NCI-H1436 (cell line): ENCODE measurements at places on chromosomes 6 and 20.

GRCh38 chr20:48600470-48600945, 227.3 kb downstream of the PREX1 start:
- no peak for DNase-seq

DNA sequence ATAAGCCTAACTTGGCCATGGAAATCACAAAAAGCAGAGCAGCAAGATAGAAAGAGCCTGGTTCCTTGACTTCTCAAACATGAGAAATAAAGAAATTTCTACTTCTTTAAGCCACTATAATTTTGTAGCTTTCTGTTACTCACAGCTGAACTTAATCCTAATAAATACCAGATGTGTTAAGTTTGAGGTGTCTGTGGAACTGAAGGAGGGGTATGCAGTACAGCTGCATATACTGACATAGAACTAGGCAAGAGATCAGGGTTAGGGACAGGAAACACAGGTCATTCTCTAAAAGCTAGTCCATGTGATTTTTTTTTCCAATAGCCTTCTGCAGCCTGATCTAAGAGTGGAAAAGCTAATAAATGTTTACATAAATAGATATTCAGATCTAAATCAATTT, 123.9 kb downstream of the COL12A1 start:
- no peak for DNase-seq

DNA sequence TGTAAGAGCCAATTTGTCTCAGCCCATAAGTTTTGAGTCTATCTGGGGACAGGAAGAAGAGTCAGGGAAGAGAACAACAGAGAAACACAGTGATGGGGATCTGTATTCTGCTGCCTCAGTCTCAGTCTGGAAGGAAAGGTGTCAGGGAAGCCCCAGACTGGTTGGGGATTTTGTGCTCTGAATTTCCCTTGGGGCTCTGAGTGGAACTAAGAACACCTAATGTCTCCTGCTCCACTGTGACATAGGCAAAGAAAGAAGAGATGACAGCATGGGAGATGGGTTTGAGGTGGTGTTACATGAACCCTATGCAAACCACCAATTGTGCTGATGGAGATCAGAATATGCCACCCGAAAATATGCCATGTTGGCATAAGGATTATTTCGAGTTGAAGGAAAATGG, 139.5 kb upstream of the MYLIP start:
- no peak for DNase-seq

DNA sequence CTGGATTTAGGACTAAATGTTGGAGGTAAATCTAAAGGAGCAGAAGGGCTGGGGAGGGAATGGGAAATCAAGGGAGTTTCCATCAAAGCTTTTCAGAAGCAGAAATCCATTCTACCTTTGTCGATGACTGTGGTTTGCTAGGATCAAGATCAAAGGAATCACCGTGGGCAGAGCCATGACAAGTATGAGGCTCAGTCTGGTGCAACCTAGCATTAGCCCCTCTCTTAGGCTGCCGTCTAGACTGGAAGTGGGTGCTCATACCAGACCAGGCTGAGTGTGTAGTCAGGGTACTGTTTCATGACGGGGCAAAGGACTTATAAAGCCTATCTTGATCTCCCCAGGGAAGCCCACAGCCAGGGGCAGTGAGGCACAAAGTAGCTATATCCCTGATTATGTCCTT, 120.5 kb downstream of the BMP2 start:
- no peak for DNase-seq

- no peak for DNase-seq
Measured at GRCh38 chr6:131645846-131646245, 8.7 kb downstream of the ENPP3 start.

- DNase-seq = peak; percentile 92
Measured at GRCh38 chr20:33554914-33555420, 65.1 kb downstream of the CBFA2T2 start.

GRCh38 chr6:38350942-38351341, 288.8 kb downstream of the BTBD9 start:
- no peak for DNase-seq

GRCh38 chr6:118708744-118709143, 57.4 kb upstream of the CEP85L start:
- no peak for DNase-seq

GRCh38 chr6:84967389-84967788, 203.0 kb upstream of the TBX18 start:
- DNase-seq = no peak

DNA sequence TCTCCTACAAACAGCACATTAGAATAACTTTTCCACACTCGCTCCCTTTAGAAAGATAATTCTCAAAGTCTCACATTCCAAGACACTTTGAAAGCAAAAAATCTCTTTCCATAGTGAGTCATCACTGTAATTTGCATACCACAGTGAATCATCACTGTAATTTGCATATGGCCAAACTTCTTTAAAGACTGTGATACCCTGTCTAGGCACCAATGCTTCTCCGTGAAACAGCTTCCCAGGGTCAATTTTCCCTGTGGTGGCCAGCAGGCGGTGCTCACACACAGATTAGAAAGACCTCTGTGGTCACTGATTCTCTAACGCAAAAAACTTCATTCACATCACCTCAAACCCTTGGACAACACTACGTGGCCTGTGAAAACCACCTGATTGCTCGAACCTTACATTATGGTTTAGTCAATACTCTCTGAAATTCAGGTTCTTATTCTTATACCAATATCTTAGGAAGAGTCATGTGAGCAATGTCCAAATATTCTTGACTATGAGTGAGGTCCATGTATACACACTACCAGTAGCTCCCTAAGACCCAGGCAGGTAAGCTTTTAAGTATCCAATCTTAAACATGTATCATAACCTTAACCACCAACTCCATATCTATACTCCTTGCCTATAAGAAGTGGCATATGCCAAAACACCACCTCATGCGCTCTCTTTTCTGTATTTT, 78.5 kb upstream of the PHACTR1 start:
- peak; percentile 33 for DNase-seq

- no peak for DNase-seq
Measured at GRCh38 chr20:48769069-48769983, 58.5 kb downstream of the PREX1 start.

- DNase-seq = no peak
Measured at GRCh38 chr20:17655865-17656479, 26.1 kb downstream of the RRBP1 start.

DNA sequence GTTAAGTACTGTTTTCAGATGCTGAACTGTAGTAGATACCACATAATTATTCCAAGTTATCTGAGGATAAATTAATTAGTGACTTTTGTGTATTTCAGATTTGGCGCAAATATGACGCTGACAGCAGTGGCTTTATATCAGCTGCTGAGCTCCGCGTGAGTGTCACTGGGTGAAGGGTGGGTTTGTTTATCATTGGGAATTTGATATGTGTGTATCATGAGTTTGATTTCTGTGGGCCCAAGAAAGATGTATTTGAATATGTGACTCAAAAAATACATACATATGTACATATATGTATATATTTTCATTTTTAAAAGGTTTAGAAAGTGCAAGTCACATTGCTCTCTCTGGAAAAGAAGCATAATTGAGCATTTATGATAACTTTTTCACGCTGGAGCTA, 17.4 kb downstream of the SCGN start:
- no peak for DNase-seq

- DNase-seq = no peak
Measured at GRCh38 chr6:163288066-163288465, 126.5 kb upstream of the QKI start.

GRCh38 chr20:63379296-63379695, 18.1 kb upstream of the CHRNA4 start:
- no peak for DNase-seq

DNA sequence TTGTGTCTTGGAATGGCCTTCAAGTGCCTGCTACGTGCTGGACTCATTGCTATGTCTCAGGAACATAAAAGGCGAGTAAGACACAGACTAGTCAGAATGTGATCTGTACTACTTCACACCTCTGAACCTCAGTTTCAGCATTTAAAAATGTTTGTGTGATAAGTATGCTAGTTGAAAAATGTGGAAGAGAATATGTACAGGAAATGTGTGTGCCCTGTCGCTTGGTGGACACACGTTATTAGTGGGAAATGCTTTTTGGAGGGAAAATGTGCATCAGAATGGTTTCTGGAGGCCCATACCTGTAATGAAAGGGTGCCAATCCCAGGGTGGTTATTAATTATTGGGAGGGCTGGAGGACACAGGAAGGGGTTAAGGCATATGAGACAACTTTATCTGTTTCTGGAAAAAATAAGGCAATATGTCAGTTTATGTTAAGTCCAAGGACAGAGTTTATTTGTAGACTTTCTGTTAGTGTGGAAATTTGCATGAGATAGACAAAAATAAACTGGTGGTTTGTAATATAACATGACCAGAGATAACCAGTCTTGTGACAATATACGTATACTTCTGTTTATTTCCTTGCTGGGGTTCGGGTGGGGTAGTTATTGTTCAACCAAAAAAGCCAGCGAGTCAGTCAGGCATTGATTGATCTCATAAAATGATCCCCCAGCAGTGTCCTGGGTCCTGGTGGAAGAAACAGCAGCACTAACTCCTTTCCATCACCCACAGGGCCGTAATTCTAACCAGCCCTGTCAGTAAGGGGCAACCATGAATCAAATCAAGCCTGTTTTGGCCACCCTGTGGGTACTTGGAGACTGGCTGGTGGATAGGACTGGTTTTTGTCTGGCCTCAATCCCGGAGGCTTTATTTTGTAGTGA, 117.9 kb downstream of the JARID2 start:
- DNase-seq = no peak

DNA sequence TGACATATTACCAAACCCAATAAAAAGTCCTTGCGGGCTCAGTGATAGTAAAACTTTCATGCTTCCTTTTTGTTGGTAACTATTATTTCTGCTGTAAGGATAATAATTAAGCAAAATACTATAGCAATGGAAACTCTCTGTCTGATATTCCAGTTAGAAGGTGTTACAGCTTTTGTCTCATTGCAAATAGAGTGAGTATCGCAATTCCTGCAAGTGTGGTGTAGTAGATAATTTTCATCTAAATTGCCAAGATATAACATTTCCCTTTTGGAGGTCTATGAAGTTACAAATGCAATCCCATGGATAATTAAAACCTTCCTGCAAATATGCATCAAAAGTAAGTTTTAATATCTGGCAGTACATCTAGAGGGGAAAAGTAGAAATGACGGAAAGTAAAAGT, 88.7 kb upstream of the CD93 start:
- no peak for DNase-seq

DNA sequence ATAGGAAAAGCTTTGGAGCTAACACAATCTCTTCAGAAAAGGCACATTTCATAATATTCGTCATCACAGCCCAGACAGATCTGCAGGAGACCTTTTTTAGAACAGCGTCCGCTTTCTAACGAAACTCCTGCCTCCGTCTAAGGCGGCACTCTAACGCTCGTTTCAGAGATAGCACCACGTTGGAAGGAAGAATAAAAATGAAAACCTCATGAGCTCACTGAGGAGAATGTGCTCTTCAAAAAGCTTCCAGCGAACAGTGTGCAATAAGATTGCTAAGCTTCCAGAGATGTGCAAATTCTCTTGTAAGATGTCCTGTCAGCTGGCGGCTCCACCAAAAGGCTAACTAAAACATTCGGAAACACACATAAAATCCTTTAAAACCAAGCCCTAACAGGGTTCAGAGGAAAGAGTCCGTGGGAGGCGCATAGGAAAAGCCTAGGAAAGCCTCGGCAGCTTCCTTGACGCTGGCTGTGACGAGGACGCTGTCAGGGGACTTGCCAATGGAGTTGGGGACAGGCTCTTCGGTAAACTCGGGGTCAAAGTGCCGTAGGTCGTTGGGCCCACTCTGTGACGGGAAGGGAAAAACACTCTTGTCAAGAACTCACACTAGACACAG, 117.6 kb upstream of the SLC2A12 start:
- no peak for DNase-seq

DNA sequence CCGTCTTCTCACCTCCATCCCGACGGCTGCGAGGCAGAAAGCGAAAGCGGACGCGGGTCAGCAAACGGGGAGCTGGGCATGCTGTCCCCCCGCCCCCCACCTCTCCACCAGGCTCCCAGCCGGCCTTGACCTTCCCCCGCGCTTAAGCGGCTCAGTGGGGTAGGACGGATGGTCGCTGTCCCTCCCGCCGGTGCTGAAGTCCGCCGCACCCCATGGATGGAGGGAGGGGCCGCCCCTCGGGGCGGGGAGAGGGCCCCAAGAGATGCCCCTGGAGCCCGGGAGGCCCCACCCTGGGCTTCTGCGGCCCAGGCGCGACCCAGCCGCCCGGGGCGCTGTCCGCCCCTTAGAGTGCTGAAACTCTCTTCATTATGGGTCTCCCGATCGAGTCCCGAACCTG, at the start of gene KCNB1:
KCNB1 (minus strand) TSS at position 48 of the 397 bp plus-strand sequence. CDS start 188 bp downstream, outside the sequence.
- DNase-seq = no peak

GRCh38 chr6:280775-281468, 11.4 kb upstream of the DUSP22 start:
- no peak for DNase-seq

GRCh38 chr6:150634176-150634963, 34.7 kb downstream of the PLEKHG1 start:
- no peak for DNase-seq

GRCh38 chr20:20547221-20547875, 165.1 kb downstream of the RALGAPA2 start:
- no peak for DNase-seq

- no peak for DNase-seq
Measured at GRCh38 chr20:43658723-43659419, 8.0 kb upstream of the MYBL2 start.

DNA sequence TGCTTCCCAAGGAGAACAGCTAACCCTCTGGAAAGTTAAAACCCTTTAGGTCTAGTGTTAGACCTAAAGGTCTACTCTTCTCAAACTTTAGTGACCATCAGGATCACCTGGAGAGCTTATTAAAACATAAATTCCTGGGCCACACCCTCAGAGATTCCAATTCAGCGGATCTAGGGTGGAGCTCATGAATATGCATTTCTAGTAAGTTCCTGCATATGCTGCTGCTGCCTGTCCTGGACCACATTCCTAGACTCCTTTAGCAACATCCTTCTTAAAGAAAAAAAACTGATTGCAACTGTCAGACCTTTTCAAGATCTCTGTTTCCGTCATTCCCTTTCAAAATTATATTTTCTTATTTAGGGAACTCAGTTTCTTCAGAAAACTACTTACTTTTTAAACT, 31.2 kb downstream of the SNAP25 start:
- no peak for DNase-seq

- DNase-seq = no peak
Measured at GRCh38 chr20:57821935-57822334, 112.1 kb upstream of the PMEPA1 start.

DNA sequence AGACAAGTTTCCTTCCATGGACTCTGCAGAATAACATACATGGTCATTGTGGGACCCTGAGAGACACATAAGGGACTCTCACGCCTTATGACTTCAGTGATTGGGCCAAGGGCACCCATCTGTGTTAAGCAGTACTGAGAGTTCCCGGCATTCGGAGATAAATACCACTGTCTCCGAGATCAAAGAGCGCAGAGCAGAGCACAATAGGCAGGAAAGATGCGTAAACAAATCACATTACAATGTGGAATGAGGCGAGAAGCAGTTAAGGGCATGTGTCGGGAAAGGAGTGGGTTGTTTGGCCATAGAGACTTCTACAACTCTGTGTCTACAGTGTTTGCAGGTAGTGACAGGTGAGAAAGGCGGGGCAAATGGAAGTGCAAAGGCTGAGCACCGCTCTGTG, 57.6 kb downstream of the NRSN1 start:
- no peak for DNase-seq
